ENCODE measurements at places on chromosomes 2 and 18. TPM values are rescaled to one million over a fixed set of nuclear protein-coding genes. Genes with fewer than 3 reads are reported as not detected.

- DNase-seq: no peak
These were observed 433.4 kb upstream of the MEIS1 start for GRCh38 chr2:66001538-66001937.

- peak; percentile 47 for DNase-seq
These were observed 59.9 kb downstream of the SUMO1 start for GRCh38 chr2:202178346-202178958.

Gene SCN2A
- total RNA-seq: 0.14 TPM

Gene FARP2
- total RNA-seq: 116 TPM

Gene TXNL4A
- 4.1 TPM for total RNA-seq

Gene PDCD1
- 0.55 TPM for total RNA-seq

All from transverse colon (tissue), 4 donors.